Activated naive CD8-positive, alpha-beta T cell treated with anti-CD3 and anti-CD28 coated beads, Interleukin-2, amount 10 ng/mL, durations not matched to agents 7 days and 5 days (primary cell): ENCODE measurements at places on chromosomes 4 and X. TPM values are rescaled to one million over a fixed set of nuclear protein-coding genes. Genes with fewer than 3 reads are reported as not detected.

Gene PAGE5
- total RNA-seq: 0.85 TPM

Gene CRMP1
- total RNA-seq: not detected

Gene SUPT20HL1
- total RNA-seq: not detected

Gene PPEF2
- total RNA-seq: 0.17 TPM

Gene BMX
- not detected for total RNA-seq

Gene STATH
- not detected for total RNA-seq

Gene TCEAL6
- not detected for total RNA-seq

Gene CSN1S1
- total RNA-seq: not detected

Gene SUV39H1
- total RNA-seq: 26.8 TPM

Gene CTAG1A
- not detected for total RNA-seq

Gene MAGEA11
- not detected for total RNA-seq

Gene MAGEB6
- not detected for total RNA-seq

Gene TACR3
- total RNA-seq: not detected

Gene GAGE12F
- total RNA-seq: not detected

Gene STIM2
- 70.2 TPM for total RNA-seq

Gene TAB3
- total RNA-seq: 17.3 TPM

Gene SHOX
- total RNA-seq: not detected

Gene EFHC2
- total RNA-seq: 0.64 TPM

Gene CT83
- not detected for total RNA-seq

Gene PDGFC
- not detected for total RNA-seq

Gene RAB39B
- total RNA-seq: 9.4 TPM

Gene TEC
- total RNA-seq: 4.2 TPM

Gene CXCL11
- not detected for total RNA-seq

Gene SLC9B2
- 18.2 TPM for total RNA-seq

Gene PHOX2B
- not detected for total RNA-seq

Gene HHIP
- not detected for total RNA-seq

Gene CSN3
- not detected for total RNA-seq

Gene MYL5
- total RNA-seq: 20.0 TPM

Gene TKTL2
- total RNA-seq: not detected

Gene LNX1
- total RNA-seq: not detected

Gene IL2RG
- total RNA-seq: 389 TPM

Gene KLHL8
- 13.7 TPM for total RNA-seq
